Activated naive CD4-positive, alpha-beta T cell treated with anti-CD3 and anti-CD28 coated beads for 36 hours (primary cell): ENCODE measurements at places on chromosomes 7 and 10.

GRCh38 chr10:105973360-105973759 is 1191.1 kb downstream of the SORCS1 start:
- no peak for DNase-seq

GRCh38 chr7:132590162-132590561 is 13.9 kb upstream of the PLXNA4 start:
- no peak for DNase-seq

DNA sequence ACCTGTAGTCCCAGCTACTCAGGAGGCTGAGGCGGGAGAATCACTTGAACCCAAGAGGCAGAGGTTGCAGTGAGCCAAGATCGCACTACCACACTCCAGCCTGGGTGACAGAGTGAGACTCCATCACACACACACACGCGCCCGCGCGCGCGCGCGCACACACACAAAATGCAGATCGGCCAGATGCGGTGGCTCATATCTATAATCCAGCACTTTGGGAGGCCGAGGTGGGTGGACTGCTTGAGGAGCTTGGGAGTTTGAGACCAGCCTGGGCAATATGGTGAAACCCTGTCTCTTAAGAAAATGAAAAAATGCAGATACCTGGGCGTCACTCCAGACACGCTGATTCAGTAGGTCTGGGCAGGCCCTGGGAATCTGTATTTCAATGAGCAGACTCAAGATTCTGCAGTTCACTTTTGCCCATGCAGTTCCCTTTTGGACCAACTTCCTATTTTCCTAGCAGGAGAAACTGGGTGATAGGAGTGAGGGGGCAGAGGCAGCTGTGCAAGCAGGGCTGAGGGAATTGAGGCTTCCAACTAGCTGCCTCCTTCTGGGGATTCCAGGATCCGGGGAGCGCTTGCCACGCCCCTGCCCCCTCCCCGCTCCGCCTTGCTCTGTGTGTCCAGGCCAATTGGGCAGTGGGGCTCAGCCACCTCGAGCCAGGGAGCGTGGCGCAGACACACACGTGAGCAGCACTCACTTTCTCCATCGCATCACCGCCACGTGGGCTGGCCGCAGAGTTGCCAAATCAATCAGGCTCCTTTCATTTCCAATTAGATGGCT is 173.6 kb downstream of the SH3PXD2A start:
- no peak for DNase-seq

DNA sequence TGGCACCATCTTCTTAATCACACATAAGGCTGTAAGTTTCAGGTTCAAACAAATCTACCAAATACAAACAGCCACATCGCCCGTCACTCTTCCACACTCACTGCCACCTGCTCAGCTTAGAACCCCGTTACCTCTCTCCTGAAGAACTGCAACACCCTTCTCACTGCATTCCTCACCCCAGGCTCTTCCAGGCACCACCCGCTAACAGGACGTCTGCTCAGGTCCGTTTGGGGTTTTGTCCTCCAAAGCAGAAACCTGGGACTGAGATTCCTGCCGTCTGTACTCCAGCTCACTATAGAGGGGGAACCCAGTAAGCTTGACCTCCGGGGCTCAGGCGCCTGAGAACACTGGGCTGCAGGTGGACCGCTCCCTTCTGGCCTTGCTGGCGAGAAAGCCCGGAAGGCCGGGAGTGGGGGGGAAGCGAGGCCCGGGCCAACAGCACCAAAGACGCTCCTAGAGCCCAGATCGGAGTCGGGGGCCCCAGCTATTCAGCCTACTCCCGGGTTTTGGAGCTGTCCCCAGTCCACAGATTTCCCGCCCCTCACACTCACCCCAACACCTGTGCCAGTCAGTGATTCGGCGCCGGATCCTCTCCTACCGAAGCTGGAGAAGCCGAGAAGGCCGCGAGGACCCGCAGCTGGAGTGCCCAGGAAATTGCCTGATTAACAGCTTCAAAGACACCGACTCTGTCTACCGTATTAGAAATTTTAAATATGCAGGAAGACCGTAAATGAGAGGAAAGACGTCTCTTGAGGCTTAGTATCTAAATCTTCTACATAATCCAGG is at the start of gene AP3M1:
Gene AP3M1, minus strand, starts transcription at position 625 of the 786 bp plus-strand sequence. CDS start 12,449 bp downstream, outside the sequence.
- DNase-seq: peak; percentile 89

GRCh38 chr10:63586043-63586442 is 64.8 kb downstream of the REEP3 start:
- DNase-seq: no peak

DNA sequence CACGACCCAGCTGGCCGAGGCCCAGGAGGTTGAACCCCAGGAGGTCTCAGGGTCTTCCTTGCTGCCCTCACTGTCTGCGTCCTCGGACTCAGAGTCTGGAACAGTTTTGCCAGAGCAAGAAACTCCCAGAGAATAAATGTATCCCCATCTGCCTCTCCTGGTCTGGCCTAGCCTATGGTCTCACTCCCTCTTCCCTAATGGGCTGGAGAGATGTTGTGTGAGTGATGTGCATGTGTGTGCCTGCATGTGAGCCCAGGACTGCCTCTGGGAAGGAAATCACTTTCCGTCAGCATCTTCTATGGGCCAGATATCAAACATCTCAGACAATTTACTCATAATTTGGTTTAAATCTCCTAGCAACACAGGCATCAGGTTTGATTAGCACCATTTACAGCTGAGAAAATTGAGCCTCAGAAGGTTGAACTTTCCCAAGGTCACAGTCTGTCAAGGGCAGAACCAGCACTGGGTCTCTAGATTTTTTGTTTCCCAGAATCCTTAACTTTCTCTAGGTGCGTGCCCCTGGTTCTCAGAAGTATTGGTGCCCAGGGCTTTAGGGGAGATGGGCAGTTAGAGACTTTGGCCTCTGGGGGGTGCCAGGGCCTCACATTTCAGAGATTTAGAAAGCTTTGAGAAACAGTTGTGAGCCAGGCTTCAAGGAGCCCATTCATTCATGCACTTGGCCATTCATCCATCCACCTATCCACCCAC is 4.9 kb downstream of the TMEM270 start:
- peak; percentile 31 for DNase-seq

- no peak for DNase-seq
Measured at GRCh38 chr7:34406848-34407530, 251.0 kb upstream of the NPSR1 start.

DNA sequence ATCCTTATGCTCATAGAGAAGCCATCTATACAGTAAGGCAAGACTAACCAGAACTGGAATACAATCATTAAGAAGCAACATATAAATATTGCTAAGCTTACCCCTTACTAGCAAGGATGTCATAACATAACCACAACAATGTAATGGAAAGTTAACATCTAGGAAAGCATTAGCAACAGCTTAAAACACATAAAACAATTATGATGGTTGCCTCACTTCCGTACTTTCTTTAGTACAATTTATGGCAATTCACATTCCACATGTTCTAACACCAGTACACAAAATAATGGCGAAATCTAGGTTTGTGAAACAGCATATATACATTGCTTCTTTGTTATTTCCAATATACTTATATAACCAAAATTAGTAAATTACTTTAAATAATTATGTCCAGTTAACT is 195.0 kb downstream of the AHR start:
- no peak for DNase-seq

DNA sequence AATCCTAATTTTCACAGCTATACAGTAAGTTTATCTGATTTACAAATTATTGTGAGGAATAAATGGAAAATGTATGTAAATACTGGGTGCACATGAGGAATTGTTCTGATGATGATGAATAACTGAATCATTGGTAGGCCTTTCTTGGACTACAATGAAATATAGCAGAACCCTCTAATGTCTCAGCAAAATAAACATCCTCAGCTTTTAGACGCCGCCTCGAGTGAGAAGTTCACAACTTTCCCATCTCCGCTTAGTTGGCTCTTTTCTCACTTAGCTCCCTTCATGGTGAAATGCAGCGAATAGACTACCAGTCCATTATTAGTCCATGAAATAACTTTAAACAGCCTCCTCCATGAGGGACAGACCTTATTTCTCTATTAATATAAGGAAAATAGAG is 182.3 kb downstream of the BICC1 start:
- no peak for DNase-seq

DNA sequence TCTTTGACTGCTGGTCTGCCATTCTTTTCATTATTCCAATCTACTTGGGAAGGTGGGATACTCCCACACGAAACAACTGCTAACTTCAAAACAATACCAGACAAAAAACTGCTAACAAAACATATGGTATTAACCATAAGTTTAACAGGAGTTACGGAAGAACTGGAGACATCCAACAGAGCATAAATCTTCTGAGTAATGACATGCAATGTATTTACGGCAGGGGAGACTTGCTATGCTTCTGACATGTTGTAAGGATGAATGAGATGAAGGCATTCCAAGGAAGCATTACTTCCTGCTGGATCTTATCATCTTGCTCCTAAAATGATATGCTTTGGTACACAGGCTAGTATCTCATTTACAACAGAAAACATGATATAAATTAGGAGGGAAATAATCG is 85.8 kb downstream of the ZNF92 start:
- no peak for DNase-seq

DNA sequence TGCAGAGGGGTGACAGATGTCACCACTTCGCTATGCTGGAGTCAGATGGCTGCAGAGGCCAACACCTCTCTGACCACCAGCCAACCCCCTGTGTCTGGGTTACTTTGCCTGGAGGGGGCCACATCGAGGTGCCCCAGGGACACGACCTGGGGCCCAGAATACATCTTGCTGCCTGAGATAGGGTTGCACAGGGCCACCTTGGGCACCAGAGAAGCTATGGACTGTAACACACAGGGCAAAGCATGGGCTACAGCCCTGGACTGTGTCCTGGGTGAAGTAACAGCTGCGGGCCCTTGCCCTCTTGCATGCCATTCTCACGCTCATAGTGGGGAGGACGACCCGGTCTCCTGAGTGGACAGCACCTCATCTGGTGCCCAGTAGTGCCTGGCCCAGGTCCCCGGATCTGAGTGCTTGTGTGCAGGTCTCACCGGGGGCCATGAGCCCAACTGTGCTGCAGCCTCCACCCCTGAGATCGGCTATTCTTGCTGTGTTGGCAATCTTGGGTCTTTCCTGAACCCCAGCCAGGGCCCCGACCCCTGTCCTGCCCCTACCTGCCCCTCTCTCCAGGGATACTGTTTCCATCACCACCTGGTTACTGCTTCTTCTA is 115.2 kb upstream of the GDF10 start:
- DNase-seq: no peak
